H54 (cell line): ENCODE measurements at places on chromosomes 7 and 10.
A peak's percentile ranks its signal among the peaks of the same experiment; 100 is the strongest.

DNA sequence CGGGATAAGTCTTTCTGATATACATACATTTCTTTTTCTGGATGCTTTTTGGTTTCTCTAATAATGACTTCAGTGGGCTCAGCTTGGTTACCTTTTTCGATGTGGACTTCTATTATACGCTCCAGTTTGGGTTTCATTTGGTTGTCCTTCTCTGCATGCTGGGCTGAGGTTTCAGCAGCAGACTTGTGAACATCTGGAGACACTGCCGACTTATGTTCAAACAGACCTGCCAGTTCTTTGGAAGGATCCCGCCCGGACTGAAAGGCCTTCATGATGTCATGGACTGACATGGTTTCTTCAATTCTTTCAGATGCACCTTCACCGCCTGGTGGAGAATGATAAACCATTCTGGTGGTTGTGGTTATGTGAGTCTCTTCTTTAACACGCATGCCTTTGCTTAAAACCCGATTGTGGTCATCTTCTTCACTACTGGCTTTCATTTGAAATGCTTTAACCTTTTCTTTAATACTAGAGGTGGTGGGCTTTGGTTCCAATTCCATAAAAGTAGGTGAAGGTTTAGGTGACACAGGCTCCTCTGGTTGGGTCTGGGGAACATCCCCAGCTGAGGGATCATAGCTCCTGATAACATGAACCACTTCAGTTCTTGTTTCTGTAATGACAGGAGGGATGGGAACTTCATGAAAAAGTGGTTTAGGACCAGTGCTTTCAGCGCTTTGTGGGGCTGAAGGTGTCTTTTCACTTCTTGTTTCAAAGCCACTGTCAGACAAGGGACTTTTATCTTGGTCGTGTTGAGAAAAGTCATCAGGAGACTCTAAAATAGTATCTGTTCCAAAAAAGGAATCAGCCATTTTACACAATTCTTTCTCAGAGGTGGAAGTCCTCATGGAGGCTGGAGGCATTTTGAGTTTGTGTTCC is 167.7 kb upstream of the CCDC6 start:
- DNase-seq: no peak

DNA sequence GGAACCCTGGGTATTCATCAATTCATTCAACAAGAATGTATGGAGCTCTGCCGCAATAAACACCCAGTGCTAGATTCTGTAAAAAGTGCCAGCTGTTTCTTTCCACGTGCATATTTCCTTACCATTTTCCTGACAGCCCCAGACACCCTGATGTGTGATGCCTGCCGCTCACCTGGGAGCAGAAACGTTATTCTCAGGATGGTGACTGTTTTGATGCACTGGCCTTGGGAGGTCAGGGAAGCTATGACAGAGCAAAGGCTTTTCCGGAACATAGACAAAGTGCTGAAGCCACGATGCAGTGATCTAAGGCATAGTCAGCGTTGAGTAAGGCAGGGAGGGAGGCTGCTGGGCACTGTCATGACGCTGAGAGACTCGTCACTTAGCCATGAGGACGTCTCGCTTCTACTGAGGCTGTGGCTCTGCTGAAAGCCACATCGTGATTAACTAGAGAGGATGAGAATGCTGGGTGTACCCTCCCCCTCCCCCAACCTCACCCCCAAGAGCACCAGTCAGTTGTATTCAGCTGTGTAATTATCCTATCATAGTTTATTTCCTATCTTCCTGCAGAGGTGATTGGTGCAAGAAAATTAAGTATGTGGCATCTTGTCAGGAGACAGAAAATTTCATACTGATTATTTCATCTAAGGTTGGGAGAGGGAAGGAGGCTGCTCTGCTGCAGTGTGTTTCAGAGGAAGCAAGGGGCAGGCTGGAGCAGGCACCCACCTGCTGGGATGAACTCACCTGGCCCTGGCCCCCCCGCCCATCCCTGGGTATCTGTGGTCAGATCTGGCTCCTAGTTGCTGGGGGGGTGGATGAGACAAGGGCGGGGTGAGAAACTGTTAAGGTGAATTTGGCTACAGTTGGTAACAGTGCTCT is 48.8 kb upstream of the SMNDC1 start:
- DNase-seq: peak; percentile 69

- DNase-seq: no peak
Observed at GRCh38 chr7:111642373-111642772, 80.1 kb upstream of the IMMP2L start.

GRCh38 chr7:74199551-74200355 is 10.1 kb upstream of the LAT2 start:
- no peak for DNase-seq

- no peak for DNase-seq
Observed at GRCh38 chr7:51590746-51591145, 274.1 kb upstream of the COBL start.

DNA sequence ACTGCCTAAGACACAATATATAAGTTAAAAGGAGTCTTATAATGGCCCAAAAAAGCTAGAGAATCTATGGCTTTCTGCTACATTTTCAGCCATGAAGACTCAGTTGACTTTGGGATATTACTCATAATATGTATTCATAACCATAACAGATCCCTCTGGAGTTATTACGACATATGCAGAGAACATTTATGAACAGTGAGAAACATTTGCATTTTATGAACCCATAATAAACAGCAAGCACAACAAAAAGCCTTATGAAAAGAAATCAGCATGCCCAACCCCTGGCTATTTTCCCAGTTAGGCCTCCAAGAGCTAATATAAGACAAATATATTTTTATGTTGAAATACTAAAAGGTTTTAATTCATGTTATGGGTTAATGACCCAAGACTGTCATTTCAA is 52.4 kb downstream of the ARMH3 start:
- no peak for DNase-seq

- no peak for DNase-seq
Observed at GRCh38 chr10:102679596-102679995, 34.6 kb downstream of the ARL3 start.

DNA sequence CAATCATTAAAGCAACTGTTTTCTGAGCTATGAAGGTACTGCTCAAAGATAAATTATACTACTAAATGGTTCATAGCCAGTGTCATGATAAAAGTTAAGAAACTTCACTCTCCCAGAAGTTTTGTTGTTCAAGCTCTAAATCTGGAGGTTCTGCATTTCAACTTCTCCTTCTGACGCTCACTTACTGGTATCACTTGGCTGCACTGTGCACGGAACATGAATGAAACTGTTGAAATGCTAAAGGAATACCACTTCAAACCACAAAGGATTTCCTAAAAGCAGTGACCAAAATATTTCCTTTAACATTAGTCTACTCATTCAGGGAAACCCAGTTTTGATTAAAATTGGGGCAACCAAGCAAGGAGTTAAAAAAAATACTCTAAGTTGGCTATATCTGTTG is 93.6 kb downstream of the UBE2H start:
- DNase-seq: no peak

GRCh38 chr7:128274884-128275603 is 34.0 kb downstream of the LEP start:
- DNase-seq: no peak

DNA sequence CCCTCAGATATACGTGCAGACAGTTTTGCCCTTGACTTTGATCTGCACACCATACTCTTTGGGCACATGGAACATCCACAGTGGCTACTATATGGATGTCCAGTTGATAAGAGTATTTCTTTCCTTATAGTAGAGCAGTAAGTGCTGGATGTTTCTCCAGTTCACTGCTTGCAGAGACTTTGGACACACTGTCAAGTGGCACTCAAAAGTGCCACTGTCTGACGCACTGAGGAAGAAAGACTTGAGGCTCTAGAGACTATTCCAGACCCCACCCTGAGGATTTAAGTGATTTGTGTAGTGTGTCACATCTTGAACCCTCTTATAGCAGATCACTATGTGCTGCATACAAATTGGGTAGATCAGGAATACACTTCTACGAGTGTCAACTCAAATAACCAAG is 179.1 kb downstream of the GNAI1 start:
- DNase-seq: no peak

- DNase-seq: no peak
Observed at GRCh38 chr7:47979832-47980181, 392 bp upstream of the HUS1 start.

DNA sequence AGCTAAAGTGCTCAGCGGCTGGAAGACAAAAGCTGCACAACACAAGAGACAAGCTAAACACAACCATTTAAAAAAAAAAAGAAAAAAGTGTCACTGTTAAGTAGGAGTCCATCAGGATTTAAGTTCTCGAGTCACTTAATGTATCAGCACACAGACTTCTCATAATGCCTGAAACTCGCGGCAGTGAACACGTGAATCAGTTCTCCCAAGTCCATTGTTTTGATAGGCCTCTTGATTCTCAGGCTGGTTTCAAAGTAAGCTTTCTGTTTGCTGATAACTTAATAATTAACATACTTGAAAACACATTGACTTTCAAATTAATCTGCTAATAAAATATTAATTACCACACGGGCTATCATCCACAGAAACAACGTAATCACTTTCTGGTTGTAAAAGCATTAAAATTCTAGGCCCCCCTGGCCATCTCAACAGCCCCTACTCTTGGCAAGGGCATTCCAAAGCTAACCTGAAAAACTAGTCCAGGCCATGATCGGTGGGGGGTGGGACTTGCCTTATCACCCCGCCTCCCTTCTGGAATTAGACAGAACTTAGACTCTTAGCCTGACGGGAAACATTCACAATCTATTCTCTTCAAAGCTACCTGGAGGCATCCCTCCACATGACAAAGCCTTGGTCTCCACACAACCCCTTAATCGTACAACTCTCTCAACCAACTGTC is 129.0 kb downstream of the DIP2C start:
- no peak for DNase-seq

GRCh38 chr10:103111031-103111917 is 81.8 kb downstream of the NT5C2 start:
- no peak for DNase-seq

- DNase-seq: no peak
Observed at GRCh38 chr10:219731-220472, 84.6 kb downstream of the ZMYND11 start.

GRCh38 chr7:104584620-104585019 is 256.2 kb downstream of the LHFPL3 start:
- no peak for DNase-seq

GRCh38 chr10:525565-526315 is 163.7 kb downstream of the DIP2C start:
- DNase-seq: peak; percentile 25

- DNase-seq: no peak
Observed at GRCh38 chr7:158001621-158002320, 585.9 kb downstream of the PTPRN2 start.

DNA sequence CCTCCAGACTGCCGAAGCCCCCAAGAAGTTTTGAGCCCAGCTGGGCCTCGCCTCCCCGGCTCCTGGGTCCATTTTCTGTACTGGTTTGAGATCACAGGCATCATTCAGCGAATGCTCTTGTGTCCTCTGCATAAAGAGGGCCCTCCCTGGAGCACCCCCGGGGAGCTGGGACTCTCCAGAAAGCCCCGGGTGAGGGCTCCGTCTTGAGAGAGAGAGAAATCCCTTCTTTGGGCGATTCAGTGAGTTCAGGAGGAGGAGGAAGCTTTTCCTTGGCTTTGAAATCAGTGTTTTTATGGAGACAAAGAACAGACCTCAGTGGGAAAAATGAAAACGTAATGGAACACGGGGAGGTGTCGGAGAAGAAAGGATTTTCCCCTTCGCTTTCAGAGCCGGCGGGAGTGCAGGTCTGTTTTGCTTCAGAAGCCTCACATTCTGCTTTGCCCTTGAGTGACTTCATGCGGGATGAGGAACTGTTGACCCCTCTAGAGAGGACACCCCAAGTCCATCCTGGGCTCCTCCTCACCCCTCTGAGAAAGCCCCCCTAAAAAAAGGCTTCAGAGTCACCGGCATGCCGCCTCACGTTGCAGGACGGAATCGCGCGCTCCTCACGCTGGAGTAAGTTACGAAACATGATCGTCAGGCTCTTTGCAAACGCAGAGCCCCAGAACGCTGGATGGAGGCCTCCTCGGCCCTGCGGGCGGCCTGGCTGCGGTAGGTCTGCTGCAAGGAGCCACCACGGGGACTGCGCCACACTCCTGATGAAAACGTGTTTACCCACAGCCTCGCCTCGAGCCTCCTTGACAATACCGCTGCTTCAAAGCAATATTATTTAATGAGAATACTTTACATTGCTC is 8.5 kb upstream of the AP5Z1 start:
- DNase-seq: no peak

DNA sequence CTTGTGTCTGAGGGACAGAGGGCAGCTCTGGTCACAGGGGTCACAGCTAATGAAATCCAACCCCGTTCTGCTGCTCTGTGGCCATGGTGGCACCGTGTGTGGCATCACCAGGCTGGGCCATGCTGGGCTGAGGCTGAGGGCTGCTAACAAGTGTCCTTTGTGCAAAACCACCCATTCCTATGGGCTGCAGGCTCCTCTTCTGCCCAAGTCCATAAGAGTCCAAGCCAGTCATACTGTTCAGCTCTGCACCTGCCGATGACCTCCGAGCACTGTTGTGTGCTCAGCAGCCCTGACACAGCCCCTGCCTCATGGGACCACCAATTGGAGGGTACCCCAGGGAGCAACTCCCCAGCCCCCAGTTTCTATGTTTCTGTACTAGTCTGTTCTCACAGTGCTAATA is 133.1 kb downstream of the WDR11 start:
- DNase-seq: no peak

DNA sequence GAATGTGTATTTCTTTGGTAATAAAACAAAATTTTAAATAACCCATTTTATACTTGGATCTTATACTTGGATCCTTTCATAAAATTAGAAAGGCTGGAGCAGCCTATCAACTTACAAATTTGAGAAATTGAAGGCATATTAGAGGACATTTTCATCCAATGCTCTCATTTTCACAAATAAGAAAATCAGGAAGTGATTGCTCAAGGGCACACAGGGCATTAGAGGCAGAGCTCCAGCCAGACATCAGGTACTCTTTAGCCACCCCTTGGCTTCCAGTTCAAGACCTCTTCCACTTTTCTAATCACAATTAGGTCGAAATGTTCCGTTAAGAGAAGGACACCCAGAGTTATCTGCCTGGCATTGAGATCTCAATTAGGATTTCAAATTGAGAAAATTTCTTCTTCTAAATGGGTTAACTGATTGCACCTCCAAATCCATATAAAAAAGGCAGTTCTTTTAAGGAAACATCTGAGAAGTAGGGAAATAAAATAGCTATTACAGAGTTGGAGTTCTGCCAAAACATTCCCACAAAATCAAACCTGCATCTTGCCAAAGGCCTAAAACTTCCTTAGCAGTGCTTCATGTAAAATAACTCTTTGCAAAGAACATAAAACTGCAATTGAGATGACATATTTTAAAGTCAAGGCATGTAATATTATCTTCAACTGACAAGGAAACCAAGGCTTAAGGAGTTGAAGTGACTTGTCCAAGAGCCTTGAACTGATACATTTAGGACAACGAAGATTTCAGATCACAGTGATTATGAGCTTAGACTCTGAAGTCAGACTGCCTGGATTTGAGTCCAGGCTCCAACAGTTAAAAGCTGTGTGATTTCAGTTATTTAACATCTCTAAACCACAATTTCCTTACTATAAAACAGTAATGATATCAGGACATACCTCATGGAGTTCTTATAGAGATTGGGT is 2.4 kb downstream of the ACTA2 start:
- DNase-seq: no peak
